ENCODE measurements at places on chromosomes 3 and 15.
A peak's percentile ranks its signal among the peaks of the same experiment; 100 is the strongest.

DNA sequence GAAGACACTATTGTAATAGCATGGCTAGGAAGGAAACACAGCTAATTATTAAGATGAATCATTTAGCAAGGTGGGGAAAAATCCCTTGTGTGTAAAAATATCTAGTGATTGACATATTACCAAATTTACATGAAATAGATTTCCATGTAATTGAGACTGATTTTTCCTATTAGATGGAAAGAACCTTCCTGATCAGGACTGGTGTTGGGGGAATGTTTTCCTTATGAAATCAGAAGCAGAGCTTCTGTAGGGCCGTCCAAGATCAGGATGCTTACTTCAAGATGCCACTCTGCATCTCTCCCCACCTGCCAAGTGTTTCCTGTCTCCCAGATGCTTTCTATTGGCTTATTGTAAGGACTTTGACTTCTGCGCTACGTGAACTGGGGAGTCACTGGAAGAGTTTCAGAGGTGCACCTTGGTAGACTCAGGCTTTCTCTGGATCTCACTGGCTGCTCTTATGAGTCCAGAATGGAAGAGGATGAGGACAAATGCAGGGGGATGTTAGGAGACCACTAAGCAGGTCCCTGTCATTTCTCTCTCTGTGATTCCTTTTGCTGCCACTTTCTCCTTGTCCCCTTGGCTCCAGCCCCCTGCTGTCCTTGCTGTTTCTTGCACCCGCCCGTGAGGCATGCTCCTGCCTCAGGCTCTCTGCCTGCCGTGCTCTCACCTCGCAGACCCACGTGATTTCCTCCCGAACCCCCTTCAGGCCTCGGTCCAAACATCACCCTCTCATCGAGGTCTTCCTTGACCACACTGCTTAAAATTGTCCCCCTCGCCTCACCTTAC, 30.1 kb downstream of the BTD start:
- DNase-seq: no peak

- no peak for DNase-seq
These were observed 42.7 kb upstream of the CD200R1L start for GRCh38 chr3:112889357-112889756.

- no peak for DNase-seq
These were observed 1018.2 kb downstream of the MCTP2 start for GRCh38 chr15:95249524-95249923.

GRCh38 chr15:92611995-92612745, 43.4 kb downstream of the FAM174B start:
- DNase-seq: no peak

- DNase-seq: no peak
These were observed 434.5 kb downstream of the MFSD1 start for GRCh38 chr3:159236321-159236720.

DNA sequence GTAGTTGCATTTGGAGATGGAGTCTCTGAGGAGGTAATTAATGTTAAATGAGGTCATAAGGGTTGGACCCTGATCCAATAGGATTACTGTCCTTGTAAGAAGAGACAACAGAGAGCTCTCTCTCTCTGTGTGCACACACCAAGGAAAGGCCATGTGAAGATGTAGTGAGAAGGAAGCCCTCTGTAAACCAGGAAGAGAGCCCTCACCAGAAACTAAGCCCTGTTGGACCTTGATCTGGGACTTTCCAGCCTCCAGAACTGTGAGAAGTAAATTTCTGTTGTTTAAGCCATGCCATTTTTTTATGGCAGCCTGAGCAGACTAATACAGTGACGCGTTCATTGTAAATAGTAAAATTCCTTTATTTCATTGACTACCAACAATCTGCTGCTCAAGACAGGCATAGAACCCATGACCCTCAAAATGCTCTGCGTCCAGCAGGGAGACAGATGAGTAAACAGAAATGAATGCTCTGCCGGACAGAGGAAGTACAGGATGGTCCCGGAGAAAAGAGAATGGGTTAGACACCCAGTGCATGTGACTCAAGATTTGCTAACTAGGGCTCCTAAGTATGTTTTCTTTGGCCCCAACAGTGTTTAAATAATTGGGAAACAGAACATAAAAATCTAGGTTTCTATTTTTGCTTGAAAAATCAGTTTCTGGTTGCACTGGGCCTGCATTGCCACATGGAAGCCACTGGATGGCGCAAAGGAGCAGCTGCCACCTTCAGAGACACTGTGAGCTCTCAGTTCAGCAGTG, 37.9 kb upstream of the TNFAIP8L3 start:
- DNase-seq: peak; percentile 46

- DNase-seq: no peak
These were observed 268.7 kb downstream of the EDEM1 start for GRCh38 chr3:5456199-5456598.

DNA sequence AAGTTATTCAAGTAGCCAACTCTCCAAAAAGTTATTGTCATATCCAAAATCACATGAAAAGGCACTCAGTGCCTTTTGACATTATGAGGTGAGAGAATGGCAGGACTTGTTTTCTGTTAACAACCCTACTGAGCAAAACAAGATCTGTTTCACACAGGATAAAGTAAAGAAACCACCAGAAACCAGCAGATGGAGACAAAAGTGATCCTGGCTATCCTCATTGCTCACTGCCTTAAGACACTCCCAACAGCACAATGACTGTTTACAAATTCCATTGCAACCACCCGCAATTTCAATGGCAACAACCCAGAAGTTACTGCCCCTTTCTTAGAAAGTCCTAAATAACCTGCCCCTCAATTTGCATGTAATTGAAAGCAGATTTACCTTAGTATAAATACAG, 352.6 kb upstream of the NDN start:
- DNase-seq: no peak

DNA sequence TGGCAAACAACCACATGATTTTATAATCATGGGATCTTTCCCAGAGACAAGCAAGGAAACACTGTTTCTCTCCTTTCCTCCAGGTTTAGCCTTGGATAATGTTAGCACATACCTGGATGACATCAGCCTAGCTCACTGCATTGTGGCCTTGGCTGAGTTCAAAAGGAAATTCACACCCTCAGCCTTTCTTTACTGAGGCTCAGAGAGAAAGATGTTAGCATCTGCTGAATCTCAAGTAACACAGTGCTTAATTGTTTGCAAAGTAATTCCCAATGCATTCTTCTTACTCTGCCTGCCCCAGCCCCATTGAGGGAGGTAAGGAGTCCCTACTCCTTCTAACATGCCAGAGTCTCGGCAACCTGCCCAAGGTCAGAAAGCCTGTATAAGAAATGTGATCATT, 432.2 kb upstream of the LMCD1 start:
- DNase-seq: no peak

Data from Kasumi-1 (cell line).